SW 1271 (cell line): ENCODE measurements at places on chromosomes 3 and 15.

- DNase-seq, result no peak
Measured at GRCh38 chr15:81413851-81414250, 39.8 kb upstream of the TMC3 start.

GRCh38 chr15:97141871-97142270 lies 811.4 kb downstream of the NR2F2 start:
- no peak for DNase-seq

- DNase-seq, result no peak
Measured at GRCh38 chr15:44427756-44428724, 611 bp downstream of the CTDSPL2 start.

DNA sequence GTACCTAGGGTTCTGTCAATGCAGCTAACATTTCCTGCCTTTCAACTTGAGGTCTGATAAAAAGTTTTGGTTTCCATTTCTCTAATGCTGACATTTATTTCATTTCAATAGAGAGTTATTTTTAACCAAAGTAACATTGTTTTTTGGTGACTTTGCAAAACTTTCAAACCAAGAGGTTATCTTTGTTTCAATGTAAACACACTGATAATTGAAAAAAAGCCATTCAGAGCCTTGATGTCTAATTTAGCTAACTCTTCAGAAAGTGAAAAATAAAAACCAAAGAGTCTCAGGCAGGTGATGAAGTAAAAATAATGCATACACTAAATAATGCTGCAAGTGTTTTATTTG lies 9.6 kb upstream of the TIPARP start:
- no peak for DNase-seq

DNA sequence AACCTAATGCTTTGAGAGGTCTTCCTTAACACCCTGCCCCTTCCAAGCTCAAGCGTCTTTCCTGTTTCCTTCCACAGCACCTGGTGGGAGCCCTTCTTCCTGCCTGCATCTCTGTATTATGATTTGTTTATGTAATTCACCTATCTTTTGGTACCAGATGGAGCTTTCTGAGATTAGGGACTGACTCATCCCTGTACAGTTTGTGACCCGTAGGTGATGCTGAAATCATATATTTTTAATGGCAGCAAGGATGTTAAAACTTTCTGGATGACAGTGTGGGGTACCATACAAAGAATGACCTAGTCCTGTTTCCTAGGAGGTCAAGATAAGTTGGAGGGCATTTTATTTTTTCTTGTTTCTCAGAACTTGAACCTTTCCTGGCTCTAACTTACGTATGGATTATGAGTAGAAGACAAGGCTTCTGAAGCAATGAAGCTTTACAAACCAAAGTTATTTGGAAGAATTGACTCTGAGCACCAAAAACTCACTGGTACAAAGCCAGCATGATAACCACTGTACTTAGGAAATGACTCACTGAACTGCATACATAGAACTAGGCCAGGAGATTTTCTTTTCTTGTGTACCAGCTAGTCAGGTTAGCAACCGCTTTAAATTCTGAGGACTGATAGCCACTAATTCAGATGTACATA lies 46.6 kb downstream of the HHLA2 start:
- DNase-seq, result no peak

DNA sequence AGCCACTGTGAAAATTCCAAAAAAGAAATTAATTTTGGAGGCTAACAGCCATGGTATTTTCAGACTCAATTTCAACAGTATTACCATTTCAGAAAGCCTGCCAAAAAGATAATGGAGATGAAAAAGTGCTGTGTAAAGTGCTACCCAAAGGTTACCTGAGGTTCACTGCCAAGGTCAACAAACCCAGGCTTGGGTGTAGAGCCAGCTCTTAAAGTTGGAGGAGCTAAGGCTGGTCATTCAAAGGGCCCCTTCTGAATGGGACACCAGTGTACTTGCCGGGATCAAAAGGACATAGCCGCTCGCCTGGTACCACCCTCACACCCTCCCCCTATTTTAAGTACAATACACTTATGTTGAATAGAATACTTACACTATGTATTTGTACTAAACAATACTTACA lies 64.5 kb downstream of the ETV5 start:
- DNase-seq, result no peak

GRCh38 chr3:111884411-111885018 lies 25.4 kb downstream of the PHLDB2 start:
- DNase-seq, result no peak

DNA sequence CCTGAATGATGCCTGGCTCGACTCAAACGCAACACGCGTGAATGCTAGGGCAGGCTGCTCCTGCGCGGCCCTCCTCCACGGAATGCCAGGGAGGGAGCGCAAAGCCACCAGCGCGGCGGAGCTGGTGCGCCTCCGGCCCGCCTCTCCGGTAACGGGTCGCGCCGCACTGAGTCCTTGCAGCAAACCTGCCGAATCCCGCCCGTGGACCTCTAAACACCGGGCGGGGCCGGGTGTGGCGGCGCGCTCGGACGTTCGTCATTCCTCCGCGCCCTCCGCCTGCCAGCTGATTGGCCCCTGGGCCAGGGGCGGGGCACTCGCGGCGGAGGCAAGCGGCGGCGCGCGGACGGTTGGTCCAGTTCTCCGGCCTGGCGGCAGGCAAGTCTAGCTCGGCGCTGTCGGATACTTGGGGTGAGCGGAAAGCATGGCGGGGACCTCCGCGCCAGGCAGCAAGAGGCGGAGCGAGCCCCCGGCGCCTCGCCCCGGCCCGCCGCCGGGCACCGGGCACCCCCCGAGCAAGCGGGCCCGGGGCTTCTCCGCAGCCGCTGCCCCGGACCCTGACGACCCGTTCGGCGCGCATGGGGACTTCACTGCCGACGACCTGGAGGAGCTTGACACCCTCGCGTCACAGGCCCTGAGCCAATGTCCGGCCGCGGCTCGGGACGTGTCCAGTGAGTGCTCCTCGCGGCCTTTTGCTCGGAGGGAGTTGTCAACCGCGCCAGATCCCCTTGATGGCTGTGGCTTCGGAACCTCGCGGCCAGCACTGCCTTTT lies at the start of gene ATRIP:
TSS of gene ATRIP (plus strand) at position 313 of the 769 bp plus-strand sequence. CDS start at position 422, 109 bp downstream.
- peak; percentile 78 for DNase-seq

DNA sequence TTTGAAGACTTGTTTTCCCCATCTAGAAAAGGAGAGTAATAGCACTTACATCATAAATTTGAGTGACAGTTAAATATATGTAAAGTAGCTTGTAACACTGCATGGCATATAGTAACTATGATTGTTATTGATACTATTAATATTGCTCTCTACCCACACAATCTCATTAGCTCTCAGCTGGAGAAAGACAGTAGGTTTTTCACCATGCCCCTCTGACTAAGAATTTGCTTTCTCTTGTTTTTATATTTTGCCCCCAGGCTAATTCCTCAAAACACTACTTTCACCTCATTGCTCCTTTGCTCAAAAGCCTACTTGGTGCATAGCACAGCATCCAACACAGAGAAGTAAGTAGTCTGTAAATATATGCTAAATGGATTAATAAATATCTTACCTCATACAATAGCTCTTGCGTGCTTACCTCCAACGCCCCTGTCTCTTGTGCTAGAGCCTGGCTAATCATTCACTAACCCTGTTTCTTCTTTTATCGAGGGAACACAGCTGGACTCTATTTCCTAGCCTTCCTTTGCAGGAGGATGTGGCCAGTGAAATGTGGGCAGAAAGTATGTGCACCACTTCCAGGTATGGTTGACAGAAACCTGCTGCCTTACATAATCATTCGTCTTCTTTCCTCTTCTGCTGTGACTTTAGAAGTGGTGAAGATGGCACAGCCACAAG lies 190.0 kb downstream of the PLCH1 start:
- DNase-seq, result no peak

DNA sequence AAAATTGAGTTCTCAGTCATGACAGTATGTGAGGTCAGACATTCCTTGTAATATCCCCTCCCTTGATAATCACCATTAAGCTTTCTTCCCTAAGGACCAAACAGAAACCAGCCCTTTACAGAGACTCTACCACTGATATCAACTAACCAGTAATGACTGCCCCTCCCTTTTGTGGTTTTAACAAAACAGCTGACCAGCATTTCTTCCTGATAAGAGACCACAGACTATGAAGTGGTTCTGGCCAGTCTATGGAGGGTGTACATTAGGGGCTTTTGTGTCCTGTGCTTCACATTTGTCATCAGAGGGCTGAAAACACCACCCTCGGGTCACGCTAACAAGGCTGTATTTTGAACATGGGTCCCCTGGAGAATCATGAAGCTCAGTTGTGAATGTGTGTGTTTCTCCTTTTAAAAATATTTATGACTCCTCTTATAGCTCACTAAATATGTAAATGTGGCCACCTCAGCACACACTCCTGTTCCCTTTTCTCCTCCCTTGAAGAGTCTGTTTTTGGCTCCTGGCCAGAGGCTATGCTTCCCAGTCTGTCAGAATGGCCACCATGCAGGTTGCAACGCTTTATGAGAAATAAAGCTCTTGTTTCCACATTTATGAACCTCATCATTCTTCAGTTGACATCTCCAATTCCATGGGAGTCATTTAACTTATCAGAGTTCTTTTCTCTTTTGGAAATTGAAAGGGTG lies 239.3 kb downstream of the CPNE4 start:
- no peak for DNase-seq

DNA sequence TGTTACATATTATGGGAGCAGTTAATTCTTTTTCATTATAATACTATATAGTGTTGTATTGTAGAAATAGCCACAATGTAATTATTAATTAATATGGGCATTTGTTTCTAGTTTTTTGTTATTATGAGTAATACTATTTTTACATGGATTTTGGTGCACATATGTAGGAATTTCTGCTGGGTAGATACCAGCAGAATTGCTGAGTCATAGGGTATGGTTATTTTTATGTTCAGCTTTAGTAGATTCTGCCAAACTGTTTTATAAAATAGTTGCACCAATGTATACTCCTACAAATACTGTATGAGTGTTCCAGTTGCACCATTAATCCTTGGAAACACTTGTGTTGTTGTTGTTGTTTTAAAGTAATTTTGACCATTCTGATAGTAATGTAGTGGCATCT lies 91.5 kb downstream of the SH3GL3 start:
- no peak for DNase-seq

GRCh38 chr3:134709561-134710312 lies 58.9 kb upstream of the KY start:
- DNase-seq, result no peak

DNA sequence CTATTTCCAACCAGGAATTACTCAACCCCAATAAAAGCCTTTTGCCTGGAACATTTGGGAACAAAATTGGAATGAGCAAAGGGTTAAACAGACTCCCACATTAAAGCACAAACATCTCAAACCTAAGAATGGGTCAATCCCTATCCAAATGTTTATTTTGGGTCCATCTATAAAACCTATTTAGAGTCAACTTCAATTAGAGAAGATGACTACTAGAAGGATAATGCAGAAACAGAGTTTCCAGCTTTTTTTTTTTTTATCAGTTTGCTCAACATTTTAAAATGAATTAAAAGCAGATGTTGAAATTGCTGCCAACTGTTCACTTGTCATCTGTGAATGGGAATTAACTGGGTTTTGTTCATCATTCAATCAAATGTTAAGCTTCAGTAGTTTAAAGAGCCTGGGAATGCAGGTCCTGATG lies 4.1 kb upstream of the TBC1D23 start:
- no peak for DNase-seq

GRCh38 chr3:106323586-106323985 lies 454.8 kb upstream of the CBLB start:
- DNase-seq, result no peak

- DNase-seq, result no peak
Measured at GRCh38 chr3:55630280-55630920, 143.3 kb upstream of the WNT5A start.

GRCh38 chr3:31687020-31687802 lies 154.5 kb downstream of the STT3B start:
- DNase-seq, result no peak

- no peak for DNase-seq
Measured at GRCh38 chr3:3068358-3068881, 41.8 kb downstream of the IL5RA start.

GRCh38 chr3:128468285-128468790 lies 1.6 kb upstream of the DNAJB8 start:
- no peak for DNase-seq

DNA sequence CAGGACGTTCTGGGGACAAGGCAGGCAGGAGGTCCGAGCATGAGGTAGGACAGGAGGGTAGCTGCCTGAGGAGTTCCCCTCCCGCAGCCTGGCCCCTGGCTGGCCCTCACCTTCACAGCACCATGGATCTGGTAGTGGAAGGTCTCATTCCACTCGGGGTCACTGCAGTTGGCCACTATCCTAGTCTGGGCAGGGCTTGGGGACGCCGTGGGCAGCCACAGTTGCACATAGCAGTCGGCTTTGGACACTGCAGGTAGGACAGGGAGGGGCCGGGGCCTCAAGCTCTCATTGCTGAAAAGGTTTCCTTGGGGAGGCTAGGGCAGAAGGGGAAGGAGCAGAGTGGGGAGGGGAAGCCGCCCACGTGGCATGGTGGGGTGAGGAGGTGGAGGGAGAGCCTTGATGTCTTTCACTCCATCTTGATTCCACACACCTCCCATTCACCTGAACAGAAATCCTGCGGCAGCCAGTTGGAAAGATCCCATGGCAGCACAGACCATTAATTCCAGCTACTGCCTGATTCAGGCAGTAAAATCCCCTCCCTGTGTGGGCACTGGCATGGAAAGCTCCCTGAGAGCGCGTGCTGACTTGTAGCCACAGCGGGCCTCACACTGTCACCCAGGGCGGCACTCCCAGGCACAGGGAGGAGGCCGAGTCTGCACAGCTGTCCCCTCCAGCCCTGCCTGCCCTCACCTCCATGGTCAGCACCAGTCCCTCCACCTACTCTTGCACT lies 2.1 kb downstream of the PLA2G4F start:
- no peak for DNase-seq

GRCh38 chr3:10442151-10442795 lies 63.1 kb downstream of the ATP2B2 start:
- no peak for DNase-seq

DNA sequence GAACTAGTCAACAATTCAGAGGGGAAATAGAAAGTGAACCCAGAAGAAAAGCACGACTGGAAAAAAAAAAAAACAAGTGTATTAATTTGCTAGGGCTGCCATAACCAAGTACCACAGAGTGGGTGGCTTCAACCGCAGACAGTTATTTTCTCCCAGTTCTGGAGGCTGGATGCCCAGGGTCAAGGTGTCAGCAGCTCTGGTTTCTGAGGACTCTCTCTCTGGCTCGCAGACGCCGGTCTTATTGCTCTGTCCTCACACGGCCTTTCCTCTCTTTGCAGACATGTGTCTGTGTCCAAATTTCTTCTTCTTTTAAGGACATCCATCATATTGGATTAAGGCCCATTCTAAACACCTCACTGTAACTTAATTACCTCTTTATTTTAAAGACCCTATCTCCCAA lies 291.8 kb downstream of the XXYLT1 start:
- DNase-seq, result no peak

GRCh38 chr15:45156744-45157455 lies 27.1 kb downstream of the DUOX1 start:
- no peak for DNase-seq

GRCh38 chr15:67407786-67408185 lies 113.1 kb upstream of the C15orf61 start:
- no peak for DNase-seq

- DNase-seq, result no peak
Measured at GRCh38 chr15:67585681-67586080, 43.2 kb downstream of the MAP2K5 start.

DNA sequence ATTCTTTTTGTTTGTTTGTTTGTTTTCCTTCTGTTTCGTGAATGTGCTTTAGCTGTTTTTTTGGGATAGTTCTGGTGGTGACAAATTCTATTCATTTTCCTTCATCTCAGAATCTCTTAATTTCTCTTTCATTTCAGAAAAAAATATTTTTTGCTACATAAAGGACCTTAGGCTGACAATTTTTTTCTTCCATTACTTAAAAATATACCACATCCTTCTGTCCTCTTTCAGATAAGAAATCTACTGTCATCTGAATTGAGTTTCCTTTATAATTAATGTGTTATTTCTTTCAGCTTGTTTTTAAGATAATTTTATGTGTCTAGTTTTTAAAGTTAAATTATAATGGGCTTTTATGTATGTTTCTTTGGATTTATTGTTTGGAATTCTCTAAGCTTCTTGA lies 47.6 kb downstream of the IL16 start:
- no peak for DNase-seq
